ENCODE measurements at places on chromosomes 1 and 21.

GRCh38 chr1:208150833-208151458 lies 93.2 kb downstream of the PLXNA2 start:
- peak; percentile 8 for ATAC-seq

DNA sequence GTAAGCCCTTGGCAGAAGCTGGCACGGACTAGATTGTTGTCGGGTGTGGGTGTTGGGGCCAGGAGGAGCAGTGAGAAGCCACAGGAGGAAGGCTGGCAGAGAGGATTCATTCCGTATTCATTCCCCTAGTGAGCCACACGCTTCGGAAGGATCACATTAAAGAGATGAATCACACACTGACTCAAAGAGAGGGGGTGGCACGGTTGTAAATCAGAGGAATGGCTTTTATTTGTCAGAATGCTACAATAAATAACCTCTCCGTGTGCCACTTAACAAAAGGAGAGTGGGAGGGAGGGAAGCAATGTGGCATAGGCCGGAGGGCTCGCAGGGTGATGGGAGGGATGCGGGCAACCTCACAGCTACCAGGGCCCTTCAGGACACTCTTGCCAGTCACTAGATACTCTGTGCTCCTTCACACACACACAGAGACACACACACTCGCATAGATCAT lies 135.5 kb downstream of the HIVEP3 start:
- ATAC-seq = peak; percentile 43

DNA sequence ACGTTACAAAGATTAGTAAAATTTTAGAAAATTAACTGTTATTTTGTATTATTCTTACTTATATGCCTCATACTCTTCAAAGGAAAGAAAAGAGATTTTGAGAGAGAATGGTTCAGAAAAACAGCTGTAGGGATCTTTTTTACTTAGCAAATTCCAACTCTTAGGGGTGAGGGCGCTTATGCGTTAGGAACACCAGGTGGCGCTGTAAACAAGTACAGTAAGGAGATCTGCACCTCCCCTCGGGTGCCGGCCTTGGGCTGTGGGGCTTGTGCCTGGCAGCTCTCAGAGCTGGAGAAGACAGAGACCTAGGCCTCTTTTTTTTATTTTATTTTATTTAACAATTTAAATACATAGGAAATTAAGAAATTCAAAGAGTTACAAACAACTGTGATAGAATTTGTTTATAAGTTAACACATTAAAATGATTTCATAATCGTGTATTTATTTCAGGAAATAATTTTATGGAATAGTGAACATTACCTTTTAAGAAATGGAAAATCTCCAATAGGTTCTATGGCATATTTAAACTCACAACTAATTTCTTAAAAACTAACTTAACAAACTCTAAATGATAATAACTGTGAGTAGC lies 32.6 kb downstream of the UTP25 start:
- peak; percentile 80 for ATAC-seq

DNA sequence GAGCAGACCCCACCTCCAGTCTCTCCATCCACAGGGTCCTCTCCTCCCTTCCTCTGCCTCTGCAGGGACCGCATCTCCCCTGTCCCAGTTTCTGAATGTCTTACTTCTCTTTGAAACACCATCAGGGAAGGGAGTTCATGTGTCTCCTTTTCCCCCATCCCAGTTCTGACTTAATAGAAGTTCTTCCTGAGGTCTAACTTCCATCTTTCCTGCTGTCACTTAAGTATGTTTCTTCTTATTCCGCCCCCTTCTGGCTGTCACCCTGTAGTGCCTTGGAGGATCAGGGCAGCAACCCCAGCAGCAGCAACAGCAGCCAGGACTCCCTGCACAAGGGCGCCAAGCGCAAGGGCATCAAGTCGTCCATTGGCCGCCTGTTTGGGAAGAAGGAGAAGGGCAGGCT lies 29.3 kb downstream of the MYOG start:
- ATAC-seq = no peak

DNA sequence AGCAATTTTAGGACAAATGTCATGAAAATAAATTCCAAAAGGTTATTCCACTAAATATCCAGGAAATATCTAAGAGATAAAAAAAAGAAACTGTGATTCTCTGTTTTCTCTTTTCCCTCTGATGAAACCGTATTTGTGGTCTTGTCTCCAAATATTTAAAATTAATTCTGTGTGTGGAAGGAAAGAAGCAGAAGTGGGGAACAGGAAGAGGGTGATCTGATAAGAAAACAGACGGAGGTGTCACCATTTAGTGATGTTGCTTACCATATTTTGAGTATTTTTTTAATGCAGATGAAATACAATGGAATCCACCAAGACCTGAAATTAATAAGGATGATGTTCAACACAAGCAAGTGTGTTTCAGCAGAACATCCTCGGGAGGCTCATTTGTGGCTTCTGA lies 29.6 kb downstream of the CLCA1 start:
- no peak for ATAC-seq

DNA sequence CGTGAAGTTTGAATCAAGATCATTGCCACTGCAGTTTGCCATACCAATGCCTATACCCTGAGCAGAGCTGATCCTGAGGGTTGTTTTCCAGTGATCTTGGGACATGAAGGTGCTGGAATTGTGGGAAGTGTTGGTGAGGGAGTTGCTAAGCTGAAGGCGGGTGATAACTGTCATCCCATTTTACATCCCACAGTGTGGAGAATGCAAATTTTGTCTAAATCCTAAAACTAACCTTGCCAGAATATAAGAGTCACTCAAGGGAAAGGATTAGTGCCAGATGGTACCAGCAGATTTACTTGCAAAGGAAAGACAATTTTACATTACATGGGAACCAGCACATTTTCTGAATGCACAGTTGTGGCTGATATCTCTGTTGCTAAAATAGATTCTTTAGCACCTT lies 78.6 kb downstream of the FMN2 start:
- no peak for ATAC-seq

- ATAC-seq = no peak
Observed at GRCh38 chr1:167634435-167634834, 4.4 kb downstream of the RCSD1 start.

DNA sequence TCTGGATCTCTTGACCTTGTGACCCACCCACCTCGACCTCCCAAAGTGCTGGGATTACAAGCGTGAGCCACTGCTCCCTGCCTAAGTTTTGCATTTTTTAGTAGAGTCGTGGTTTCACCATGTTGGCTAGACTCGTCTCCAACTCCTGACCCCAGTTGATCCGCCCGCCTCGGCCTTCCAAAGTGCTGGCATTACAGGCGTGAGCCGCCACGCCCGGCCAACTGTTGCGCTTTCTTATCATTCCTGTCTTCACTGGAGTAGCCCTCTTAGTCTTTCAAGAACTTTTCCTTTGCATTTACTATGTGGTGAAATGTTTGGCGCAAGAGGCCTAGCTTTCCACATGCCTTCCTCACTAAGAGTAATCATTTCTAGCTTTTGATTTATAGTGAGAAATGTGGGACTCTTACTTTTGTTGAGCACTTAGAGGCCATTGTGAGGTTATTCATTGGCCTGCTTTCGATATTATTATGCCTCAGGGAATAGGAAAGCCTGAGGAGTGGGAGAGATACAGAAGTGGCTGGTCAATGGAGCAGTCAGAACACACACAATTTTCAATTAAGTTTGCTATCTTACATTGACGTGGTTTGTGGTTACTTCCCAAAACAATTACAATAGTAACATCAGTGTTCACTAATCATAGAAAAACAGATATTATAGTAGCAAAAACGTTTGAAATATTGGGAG lies 111.0 kb downstream of the ZMYM4 start:
- no peak for ATAC-seq

GRCh38 chr1:35377555-35377954 lies 109.0 kb downstream of the ZMYM4 start:
- ATAC-seq = no peak

- no peak for ATAC-seq
Observed at GRCh38 chr1:195071461-195071860, 1536.8 kb downstream of the KCNT2 start.

DNA sequence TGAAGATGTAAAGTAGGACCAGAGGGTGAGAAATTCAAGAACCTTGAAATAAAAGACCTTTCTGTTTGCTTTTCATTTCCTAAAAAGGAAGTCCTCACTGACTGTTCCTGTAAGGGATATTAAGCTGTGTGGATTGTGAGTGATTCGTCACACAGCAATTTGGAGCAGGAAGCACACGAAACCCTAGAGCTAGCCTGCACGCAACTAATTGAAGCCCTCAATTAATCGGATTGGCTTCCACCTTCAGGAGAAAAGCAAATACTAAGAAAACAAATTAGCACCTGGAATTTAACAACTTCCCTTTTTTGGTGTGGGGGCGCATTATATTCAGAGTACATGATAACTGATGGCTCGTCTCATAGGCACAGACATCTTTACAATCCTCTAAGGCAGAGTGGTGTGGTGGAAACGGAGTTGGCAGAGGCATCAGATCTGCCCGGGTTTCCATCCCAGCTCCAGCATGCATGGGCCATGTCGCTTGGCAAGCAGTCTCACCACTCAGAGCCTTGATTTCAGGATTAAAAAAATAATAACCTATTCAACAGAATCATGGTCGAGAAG lies 95.2 kb downstream of the KCNJ15 start:
- peak; percentile 22 for ATAC-seq

DNA sequence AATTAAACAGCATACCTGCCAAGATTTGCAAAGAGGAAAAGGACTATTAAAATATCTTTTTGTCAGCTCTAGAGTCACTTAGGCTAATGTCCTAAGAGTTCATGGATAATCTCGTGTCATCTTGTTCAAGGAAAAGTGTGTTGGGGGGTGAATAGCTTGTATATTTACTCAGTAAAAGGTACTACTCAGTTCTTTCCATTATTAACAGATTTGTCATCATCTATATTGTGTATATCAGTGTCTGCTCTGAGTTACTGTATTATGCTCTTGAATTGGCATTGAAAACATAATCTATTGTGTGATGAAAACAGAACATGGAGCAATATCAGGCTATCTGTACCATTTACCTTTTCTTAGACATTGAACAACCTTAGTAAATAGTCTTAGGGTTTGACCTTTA lies 41.9 kb downstream of the SMG7 start:
- ATAC-seq = no peak

DNA sequence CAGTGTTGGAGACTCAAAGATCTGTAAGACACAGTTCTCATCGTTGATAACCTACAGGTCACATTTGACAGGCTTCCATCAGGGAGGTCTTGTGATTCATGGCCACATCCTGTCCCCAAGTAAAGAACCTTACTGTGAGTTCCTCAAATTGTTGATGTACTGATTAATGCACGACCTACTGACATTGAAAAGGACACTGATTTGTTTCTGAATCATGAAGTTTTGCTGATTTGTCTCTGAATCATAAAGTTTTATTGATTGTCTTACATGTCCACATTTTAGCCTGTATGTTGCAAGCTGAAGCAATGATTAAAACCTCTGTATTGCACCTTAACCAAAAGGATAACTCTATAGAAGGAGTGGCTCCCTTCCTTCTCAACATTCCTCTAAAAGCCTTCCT lies 476.3 kb upstream of the RUNX1 start:
- ATAC-seq = no peak

DNA sequence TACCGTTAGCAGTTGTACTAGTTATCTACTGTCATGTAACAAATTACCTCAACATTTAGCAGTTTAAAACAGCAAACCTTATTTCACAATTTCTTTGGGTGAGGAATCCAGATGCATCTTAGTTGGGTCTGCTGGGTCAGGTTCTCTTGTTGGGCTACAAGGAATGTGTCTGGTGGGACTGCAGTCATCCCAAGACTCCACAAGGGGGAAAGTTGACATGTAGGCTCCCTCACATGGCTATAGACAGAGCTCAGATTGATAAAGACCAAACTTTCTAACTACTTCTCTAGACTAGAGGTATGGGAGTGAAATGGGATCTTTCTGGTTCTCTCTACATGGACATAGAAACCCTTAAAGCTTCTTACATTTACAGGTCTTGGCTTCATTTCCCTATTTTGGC lies 160.9 kb downstream of the UCK2 start:
- ATAC-seq = no peak

DNA sequence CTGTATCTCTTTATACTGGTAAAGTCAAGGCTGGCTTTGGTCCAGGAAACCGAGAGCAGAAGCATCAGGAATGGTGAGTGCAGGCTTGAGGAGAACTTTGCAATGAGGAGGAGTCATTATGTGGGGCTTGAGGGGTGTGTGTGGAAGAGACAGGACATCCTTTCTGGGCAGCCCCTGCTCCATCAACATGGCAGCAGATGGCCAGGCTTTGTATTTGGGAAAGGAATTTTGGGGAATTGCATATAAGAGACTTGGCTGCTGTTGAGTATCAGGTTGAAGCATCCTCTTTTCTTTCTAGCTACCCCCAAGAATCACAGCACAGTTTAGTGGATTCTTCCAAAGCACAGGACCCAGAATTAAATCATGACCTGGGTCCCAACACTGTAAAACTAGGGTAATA lies 33.4 kb downstream of the VTCN1 start:
- ATAC-seq = no peak

- ATAC-seq = peak; percentile 77
Observed at GRCh38 chr1:32702599-32703478, at the start of gene SYNC. Gene SYNC (minus strand): TSS chr1:32702770. CDS start chr1:32702660, 110 bp downstream.

DNA sequence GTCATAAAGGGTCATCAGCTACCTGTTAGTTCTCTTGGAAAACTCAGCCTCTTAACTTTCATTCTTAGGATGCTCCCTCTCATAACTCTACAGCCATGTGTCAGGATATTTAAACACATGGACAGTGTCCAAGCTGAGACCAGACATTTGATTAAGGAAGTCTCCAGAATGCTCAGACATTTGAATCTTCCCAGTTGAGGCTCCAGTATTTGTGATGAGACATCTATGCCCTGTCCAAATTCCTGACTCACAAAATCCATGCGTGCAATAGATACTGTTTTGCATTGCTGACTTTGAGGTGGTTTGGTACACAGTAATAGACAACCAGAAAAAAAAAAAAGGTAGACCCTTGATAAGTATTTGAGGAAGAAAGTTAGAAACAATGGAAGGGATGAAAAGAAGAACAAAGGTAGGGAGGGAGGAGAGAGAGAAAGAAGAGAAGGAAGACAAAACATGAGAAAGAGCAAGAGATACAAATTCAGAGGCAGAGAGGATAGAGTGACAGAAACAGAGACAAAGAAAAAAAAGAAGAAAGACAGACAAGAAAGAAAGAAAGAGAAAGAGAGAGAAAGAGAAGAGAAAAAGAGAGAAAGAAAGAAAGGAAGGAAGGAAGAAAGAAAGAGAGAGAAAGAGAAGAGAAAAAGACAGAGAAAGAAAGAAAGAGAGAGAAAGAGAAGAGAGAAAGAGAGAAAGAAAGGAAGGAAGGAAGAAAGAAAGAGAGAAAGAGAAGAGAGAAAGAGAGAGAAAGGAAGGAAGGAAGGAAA lies 275.5 kb upstream of the PRMT6 start:
- ATAC-seq = no peak

DNA sequence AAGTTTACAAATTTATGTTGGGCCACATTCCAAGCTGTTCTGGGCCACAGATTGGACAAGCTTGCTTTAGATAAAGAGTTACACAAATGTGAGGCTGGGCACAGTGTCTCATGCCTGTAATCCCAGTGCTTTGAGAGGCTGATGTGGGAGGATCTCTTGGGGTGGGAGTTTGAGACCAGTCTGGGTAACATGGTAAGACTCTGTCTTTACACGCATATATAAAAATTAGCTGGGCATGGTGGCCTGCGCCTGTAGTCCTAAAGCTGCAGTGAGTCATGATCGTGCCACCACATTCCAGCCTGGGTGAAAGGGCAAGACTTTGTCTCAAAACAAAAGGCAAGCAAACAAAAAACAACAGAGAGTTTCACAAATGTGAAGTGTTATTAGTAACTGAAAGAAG lies 5.9 kb upstream of the VCAM1 start:
- ATAC-seq = peak; percentile 43

- ATAC-seq = no peak
Observed at GRCh38 chr1:207393610-207394009, 60.5 kb upstream of the CR2 start.

GRCh38 chr1:213279410-213279809 lies 228.4 kb downstream of the RPS6KC1 start:
- no peak for ATAC-seq
